ENCODE measurements at places on chromosomes 5 and 9.

DNA sequence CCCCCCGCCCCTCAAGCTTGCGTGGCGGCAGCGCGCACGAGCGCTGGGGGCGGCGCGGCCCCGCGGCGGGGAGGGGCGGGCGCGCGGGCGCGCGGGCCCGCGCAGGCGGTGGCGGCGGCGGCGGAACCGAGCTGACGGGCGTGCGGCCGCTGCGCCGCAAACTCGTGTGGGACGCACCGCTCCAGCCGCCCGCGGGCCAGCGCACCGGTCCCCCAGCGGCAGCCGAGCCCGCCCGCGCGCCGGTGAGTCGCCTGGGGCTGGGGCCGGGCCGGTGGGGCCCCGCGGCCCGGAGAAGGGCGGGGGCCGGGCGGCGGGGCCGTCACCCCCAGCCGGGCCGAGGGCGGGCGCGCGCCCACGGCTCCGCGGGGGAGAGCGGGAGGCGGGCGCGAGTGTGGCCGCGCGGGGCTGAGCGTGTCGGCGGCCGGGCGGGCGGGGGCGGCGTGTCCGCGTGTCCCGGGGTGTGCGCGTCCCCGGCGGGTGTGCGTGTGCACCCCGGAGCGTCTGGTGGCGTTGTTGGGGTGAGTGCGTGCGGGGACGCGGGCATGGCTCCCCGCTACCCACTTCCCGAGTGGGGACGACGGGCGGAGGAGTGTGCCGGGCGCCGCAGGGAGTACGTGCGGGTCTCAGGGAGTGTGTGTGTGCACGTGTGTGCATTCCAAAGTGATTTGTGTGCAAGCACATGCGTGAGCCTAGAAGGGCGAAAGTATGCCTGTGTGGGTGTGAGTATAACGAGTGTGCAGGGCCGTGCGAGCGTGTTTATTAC, at the start of gene NEK6:
TSS of gene NEK6 (plus strand) at position 106 of the 763 bp plus-strand sequence. CDS start 44,016 bp downstream, outside the sequence.
- no peak for DNase-seq

DNA sequence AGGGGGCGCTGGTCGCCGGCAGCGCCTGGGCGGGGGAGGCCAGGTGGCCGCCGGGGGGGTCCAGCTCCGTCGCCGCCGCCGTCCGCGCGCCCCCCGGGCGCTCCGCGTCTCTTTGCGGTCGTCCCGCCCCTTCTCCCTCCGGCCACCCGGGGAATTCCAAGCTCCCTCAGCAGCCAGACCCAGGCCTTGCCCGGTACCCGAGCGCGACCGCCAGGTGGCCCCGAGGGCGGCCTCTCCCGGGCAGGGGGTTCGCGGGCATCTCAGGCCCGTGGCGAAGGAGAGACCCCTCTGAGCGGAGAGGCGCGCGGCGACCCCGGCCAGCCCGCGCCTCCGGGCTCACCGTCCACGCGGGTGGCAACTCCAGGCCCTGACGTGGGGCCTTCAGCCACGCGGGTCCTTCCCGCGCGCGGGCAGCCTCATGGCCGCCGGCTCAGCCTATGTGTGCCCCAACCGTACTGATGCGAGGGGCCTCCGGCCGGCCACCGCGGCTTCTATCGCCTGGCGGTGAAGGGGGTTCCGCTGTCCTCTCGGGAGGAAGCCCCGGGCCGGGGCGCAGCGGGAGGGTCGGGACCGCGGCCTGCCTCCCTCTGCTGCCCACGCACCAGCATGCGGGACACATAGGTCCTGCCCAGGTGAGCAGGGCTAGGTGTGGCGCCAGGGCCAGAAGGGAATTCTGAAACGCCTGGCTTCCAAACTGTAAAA, 529 bp upstream of the NRARP start:
- no peak for DNase-seq

- no peak for DNase-seq
These were observed 15.1 kb downstream of the PRKACG start for GRCh38 chr9:68998812-68999211.

DNA sequence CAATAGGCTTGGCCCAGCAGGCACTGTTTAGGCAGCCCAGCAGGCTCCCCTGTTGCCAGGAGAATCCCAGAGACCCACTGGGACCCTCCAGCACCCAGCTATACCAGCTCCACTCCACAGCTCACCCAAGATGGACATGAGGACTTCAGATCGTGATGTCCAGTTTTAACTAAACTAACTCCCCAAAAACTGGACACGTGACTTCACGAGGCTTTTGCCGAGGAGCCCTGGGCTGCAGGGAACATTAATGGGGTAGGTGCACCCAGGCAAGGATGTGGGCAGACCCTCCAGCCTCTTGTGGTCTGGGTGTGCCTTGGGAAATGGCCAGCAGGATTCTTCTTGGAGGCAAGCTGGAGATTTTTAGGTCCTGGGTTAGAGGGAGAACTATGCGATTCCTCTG, 8.9 kb upstream of the NKD2 start:
- DNase-seq = no peak

GRCh38 chr9:70013598-70014196, 30.0 kb upstream of the MAMDC2 start:
- no peak for DNase-seq

- DNase-seq = no peak
These were observed 154.4 kb downstream of the ERCC6L2 start for GRCh38 chr9:96029722-96030530.

- no peak for DNase-seq
These were observed 117.0 kb downstream of the CARTPT start for GRCh38 chr5:71836084-71836483.

DNA sequence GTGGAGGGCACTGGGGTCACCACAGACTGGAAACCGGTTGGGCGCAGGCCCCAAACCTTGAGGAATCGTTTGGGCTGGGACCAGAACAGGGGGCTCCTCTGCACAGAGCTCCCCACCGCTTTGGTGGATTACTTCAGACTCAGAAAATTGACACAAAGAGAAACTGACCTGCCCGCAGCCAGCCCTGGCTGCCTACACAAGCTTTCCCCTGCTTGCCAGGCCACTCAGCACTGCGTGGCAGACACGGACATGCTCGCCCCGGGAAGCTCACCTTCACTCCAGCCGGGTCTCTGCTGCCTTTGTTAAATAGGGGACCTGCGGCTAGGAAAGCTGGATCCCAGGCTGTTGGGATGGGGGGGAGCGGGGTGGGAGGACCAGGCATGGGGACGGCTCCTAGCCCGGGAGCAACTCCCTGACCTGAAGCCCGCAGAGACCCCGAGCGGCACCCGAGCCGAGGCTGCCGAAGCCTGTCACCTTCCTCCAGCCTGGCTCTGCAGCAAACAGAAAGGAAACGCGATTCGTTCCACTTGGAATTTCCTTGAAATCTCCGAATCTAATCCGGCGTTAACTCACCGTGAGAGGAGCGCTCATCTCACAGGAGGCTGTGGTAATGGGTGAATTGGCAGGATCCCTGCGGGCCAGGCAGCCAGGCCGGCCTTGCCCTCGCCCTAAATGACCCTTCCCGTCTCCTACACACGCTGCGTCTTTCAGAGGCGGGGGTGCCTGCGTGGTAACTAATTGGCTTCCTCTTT, 8.8 kb downstream of the PAX5 start:
- DNase-seq = no peak

- DNase-seq = no peak
These were observed 39.8 kb upstream of the KCNMB1 start for GRCh38 chr5:170429014-170429413.

- no peak for DNase-seq
These were observed 88.7 kb downstream of the ITGA1 start for GRCh38 chr5:52876456-52876855.

- no peak for DNase-seq
These were observed at the start of gene SLC1A1 for GRCh38 chr9:4489919-4490704. TSS of gene SLC1A1 (plus strand) at chr9:4490468. CDS start at chr9:4490680, 212 bp downstream.

- DNase-seq = no peak
These were observed 467.3 kb upstream of the CLINT1 start for GRCh38 chr5:158326256-158326655.

DNA sequence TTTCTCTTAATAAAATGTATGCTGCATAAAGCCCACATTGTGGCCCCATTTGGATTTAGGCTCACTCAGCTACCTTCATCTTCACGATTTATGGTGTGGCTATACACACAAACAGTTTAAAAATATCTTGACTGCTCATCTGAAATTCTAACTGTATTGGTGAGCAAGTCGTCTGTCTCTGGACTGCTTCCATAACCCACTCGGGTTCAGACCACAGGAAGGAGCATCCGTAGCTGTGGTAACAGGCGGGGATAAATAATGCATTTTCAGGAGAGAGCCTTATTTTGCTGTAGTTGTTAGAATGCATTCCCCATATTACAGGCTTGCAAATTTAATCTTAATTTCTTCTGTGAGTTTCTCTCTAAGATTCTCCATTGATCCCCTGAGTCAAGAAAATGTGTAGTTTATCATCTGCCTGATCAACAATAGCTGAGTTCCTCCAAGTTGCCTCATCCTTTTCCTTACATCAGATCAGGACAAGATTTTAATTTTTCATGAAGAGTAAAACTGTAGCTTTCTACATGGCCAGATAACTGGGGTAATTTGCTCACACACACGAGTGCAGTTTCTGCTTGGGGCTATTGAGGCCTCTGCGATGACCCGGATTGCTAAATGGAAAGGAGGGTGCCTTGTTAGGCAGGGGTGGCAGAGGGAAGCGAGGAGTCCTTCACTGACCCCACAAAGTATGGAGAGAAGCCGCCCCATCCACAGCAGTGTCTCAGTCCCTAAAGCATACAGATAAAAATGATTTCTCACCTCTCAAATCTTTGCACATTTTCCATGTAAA, 133.9 kb downstream of the FSTL4 start:
- no peak for DNase-seq

GRCh38 chr5:15615859-15616258, 115.9 kb downstream of the FBXL7 start:
- no peak for DNase-seq
